ENCODE measurements at places on chromosomes 2 and 18.

GRCh38 chr2:201188449-201188848 is 5.5 kb downstream of the CASP10 start:
- DNase-seq = no peak

GRCh38 chr18:34726286-34727004 is 16.3 kb downstream of the DTNA start:
- no peak for DNase-seq

DNA sequence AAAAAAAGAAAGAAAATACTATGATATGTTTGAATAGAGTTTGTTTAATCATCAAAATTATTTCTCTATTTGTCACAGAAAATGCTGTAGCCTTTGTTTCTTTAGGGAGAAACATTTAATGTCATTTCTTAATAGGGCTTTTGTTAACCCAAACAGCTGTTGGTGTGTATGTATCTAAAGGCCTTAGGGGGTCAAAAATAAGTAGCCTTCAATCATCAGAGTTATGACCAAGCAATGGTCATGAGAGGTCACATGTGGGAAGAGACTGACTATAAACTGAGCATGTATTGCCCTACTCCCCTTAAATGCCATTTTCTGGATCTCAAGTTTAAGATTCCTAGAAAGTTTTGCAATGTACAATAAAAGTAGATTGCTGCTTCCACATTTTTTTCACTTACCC is 22.7 kb downstream of the HNMT start:
- DNase-seq = no peak

GRCh38 chr2:118971245-118972122 is 29.5 kb downstream of the MARCO start:
- no peak for DNase-seq

Data from NCI-H187 treated with DMSO at 0.1 percent for 48 hours (cell line).